Foreskin keratinocyte (primary cell): ENCODE measurements at places on chromosomes 7 and 10. TPM values are rescaled to one million over a fixed set of nuclear protein-coding genes. Genes with fewer than 3 reads are reported as not detected.

Gene TMEM229A
- total RNA-seq = not detected in 2 replicates

Gene ARMC10
- 33.9 and 38.2 TPM in 2 replicates for total RNA-seq

Gene NPSR1
- not detected in 2 replicates for total RNA-seq

Gene CPN1
- not detected in 2 replicates for total RNA-seq

Gene PSAP
- total RNA-seq = 381 and 401 TPM in 2 replicates

Gene BTBD16
- 0.48 and 0.53 TPM in 2 replicates for total RNA-seq

Gene JAZF1
- 3.0 and 3.9 TPM in 2 replicates for total RNA-seq

Gene ACSM6
- total RNA-seq = not detected in 2 replicates
